Glomerular endothelial cell (primary cell): ENCODE measurements at places on chromosomes 5 and 9.

DNA sequence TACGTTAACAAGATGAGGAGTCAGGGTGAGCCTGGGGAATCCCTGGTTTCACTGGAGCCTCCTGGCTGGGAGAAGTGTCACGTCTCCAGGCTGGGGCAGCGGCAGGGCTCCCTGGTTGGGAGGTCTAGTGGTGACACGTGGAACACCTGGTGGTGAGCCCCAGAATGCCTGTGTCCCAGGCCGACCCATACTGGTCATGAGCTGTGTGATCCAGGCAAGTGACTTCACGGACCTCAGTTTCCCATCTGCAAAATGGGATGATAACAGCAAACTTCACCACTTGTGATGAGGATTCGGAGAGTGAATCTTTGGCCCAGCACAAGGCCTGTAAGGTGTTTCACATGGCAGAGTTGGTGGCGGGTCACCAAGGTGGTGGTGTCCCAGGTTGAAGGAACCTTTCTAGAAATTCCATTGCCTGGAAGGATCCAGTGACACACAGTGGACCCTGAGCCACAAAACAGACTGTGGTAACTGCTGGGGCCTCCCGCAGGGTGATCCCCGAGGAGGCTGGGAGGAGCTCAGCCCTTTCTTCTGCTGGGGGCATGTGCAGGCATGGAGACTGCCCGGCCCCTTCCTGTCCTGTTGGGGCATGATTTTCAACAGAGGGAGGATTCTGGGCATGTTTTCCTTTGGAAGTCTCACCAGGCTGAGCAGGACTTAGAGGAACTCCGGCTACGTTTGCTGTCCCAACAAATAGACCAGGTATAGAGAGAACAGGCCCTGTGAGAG lies 153.9 kb upstream of the IER5L start:
- DNase-seq = no peak

DNA sequence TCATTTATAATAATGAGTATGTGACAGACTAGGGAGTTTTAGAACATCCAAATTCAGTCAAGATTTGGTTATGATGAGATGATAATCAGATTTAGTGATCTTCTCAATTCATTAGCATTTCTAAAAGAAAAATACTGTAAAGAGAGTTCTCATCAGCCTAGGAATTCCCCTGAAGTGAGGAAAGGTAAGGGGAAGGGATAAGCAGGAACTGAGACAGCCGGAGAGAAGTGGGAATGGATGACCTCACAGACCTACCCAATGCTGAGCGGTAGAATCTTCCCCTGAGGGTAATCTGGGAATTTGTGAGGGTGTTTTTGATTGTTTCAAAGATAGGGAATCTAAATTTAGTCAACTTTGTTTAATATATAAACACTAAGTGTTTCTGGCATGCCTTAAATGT lies 16.7 kb upstream of the GPBP1 start:
- DNase-seq = no peak

GRCh38 chr9:2576631-2577030 lies 45.0 kb upstream of the VLDLR start:
- no peak for DNase-seq

- no peak for DNase-seq
Measured at GRCh38 chr5:141172381-141173204, at the start of gene PCDHB7. PCDHB7 (plus strand) TSS chr5:141172644; CDS start chr5:141172836, 192 bp downstream.

DNA sequence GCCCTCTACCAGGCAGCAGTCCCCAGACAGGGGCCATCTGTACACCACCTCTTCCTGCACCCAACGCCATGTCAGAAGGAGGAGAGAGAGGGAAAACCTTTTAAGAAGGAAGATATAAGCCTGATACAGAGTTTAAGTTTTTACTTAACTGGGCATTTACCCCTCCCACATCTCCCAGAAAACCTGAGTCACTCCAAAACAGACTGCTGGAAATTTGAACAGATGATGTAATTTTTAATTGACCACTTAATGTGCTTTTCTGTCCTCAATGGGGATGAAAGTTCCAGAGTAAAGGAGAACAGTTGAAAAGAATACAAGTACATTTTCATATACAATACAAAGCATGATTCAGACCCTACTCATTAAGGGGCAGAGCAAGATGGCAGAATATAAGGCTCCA lies 63.9 kb downstream of the TTC39B start:
- DNase-seq = no peak

- DNase-seq = no peak
Measured at GRCh38 chr9:16514131-16514530, 356.3 kb downstream of the BNC2 start.

DNA sequence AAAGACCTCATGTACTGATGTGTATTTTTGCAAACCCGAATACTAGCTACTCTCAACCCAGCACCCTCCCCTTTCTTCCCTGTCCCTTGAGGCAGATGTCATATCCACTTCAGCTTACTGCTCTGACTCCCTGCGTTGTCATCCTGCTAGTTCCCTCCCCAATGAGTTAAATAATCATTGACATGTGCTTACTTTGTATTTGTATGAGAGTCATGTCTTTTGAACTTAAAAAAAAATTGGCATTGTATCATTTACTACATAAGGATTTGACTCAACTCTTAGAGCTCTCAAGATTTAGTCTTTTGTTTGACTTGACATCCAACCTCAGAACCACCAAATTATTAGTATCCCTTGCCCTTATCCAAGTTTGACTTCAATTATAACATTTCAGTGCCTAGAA lies 219.7 kb upstream of the TUT7 start:
- DNase-seq = no peak

- no peak for DNase-seq
Measured at GRCh38 chr5:15785531-15785981, 285.6 kb downstream of the FBXL7 start.

- no peak for DNase-seq
Measured at GRCh38 chr5:97906135-97906534, 723.1 kb upstream of the RIOK2 start.

GRCh38 chr9:10230512-10230911 lies 382.3 kb downstream of the PTPRD start:
- DNase-seq = no peak

DNA sequence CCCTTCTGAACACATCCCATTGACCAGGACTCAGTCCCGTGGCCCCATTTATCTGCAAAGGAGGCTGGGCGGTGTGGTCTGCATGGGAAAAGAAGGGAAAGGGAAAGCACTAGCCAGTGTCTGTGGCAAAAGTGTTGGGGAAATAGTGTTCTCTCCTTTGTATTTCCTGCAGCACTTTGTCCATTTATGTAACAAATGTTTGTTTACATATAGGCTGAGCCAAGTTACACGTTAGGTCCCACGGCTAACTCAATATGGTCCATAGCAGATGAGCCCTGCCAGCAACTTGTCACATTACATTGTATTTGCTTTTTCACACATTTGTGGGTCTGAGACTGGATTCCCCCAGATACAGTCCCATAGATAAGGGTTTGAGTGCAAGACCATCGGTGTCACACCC lies 260.5 kb downstream of the MSX2 start:
- DNase-seq = no peak

GRCh38 chr5:43010935-43011315 lies 29.2 kb downstream of the ANXA2R start:
- DNase-seq = no peak

GRCh38 chr9:121383715-121384114 lies 13.7 kb upstream of the STOM start:
- no peak for DNase-seq

DNA sequence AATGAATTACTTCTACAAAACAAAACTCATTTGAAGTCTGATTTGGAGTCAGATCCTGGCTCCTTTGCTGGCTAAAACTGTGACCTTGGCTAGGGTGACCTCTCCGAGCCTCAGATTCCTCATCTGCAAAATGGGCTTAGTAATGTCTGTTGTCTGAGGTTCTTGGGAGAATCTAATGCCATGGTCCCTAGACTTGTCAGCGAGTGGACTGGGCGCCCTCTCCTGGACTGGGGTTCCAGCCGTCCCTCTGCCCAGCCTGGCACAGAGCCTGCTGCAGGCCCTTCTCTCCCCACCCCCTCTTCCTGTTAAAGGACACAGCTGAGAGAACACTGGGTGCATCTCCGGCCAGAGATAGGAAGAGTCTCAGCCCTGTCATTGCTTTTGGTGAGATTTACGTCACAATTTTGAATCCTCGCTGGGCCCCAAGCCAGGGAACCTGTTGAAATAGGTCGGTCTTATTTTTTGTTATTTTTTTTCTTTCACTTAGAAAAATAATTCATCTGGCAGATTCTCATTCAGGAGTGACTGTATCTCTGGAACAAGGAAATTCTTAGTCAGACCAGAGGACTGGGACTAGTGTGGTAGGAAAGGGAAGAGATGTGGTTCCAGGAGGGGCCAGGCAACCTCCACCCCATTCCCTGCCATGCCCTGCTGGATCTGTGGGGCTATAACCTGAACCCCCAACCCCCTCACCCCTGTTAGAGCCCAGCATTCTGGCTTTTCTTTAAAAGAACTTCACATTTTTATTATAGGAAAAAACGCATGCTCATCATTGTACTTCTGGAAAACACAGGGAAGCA lies 48.2 kb upstream of the RPL26L1 start:
- no peak for DNase-seq

DNA sequence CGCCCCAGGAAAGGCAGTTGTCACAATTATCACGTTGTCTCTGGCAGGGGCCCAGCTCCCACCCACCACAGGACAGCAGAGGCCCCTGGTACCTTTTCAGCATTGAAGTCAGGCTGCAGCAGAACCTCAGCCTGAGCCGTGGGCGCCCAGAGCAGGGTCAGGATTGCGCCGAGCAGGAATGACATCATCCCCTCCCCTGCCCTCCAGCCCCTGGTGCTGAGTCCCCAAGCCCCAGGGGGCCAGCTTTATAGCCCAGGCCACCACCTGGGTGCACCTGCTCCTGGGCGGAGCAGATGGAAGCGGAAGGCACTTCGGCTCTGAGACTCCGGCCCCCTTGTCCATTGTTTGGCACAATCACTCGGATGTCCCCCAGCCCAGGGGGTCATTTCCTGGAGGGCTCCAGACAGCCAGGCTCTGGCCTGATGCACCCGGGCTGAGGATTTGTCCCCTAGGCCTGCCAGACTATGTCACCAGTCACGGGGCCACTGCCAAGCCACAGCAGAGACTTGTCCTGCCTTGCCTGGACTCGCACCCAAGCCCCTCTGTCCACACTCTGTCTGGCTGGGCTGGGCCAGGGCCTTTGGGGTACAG lies at the start of gene LCN15:
Gene LCN15, minus strand, starts transcription at position 218 of the 591 bp plus-strand sequence. Its CDS starts 30 bp downstream, at position 188.
- DNase-seq = no peak

- DNase-seq = no peak
Measured at GRCh38 chr9:114856215-114856941, 50.5 kb upstream of the TNFSF15 start.

GRCh38 chr9:124663046-124663961 lies 107.8 kb downstream of the NR6A1 start:
- peak; percentile 86 for DNase-seq

GRCh38 chr9:80699511-80699998 lies 989.8 kb downstream of the TLE1 start:
- no peak for DNase-seq

GRCh38 chr5:2912741-2913140 lies 161.3 kb upstream of the IRX2 start:
- no peak for DNase-seq

- no peak for DNase-seq
Measured at GRCh38 chr9:93821307-93821703, 133.8 kb downstream of the BARX1 start.

- no peak for DNase-seq
Measured at GRCh38 chr5:78550891-78551290, 97.7 kb downstream of the LHFPL2 start.

- DNase-seq = no peak
Measured at GRCh38 chr5:14016549-14016948, 72.1 kb upstream of the DNAH5 start.

DNA sequence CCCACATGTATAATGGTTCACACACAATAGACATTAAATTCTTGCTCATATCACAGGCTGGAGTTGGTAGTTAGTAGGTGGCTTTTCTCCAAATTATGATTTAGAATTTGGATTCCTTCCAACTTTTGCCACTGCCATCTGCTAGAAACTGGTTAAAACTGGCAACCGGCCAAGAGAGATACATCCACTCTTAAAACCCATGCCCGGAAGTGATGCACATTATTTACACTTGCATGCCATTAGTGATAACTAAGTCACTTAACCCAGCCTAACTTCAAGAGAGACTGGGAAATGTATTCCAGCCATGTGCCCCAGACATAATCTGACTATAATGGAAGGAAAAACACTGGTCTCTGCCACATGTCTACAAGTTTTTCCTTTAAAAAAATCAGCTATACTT lies 395.7 kb upstream of the SEMA6A start:
- DNase-seq = no peak

GRCh38 chr9:89808076-89808755 lies 203.4 kb downstream of the GADD45G start:
- DNase-seq = no peak

DNA sequence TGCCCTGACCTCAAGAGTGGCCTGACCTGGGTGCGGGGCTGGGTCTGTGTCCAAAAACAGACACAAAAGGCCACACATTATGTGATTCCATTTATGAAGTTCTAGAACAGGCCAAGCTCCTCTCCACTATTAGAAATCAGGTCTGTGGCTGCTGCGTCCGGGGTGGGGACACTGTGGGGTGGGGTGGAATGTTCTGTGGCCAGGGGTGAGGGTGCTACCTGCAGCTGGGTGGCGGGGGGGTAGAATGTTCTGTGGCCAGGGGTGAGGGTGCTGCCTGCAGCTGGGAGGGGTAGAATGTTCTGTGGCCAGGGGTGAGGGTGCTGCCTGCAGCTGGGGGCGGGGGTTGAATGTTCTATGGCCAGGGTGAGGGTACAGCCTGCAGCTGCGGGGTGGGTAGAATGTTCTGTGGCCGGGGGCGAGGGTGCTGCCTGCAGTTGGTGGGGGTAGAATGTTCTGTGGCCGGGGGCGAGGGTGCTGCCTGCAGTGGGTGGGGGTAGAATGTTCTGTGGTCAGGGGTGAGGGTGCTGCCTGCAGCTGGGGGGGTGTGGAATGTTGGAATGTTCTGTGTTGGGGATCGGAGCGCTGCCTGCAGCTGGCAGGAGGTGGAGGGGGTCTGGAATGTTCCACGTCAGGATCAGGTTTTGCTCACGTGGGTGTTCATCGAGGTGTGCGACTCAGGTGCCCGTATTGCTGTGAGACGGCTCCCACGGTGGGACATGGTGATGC lies 8.3 kb downstream of the LCN12 start:
- DNase-seq = no peak

- DNase-seq = no peak
Measured at GRCh38 chr9:36401164-36401740, 1.2 kb upstream of the RNF38 start.

- no peak for DNase-seq
Measured at GRCh38 chr9:79759460-79759859, 187.7 kb downstream of the TLE4 start.

- DNase-seq = no peak
Measured at GRCh38 chr5:35331956-35332950, 102.0 kb upstream of the PRLR start.

DNA sequence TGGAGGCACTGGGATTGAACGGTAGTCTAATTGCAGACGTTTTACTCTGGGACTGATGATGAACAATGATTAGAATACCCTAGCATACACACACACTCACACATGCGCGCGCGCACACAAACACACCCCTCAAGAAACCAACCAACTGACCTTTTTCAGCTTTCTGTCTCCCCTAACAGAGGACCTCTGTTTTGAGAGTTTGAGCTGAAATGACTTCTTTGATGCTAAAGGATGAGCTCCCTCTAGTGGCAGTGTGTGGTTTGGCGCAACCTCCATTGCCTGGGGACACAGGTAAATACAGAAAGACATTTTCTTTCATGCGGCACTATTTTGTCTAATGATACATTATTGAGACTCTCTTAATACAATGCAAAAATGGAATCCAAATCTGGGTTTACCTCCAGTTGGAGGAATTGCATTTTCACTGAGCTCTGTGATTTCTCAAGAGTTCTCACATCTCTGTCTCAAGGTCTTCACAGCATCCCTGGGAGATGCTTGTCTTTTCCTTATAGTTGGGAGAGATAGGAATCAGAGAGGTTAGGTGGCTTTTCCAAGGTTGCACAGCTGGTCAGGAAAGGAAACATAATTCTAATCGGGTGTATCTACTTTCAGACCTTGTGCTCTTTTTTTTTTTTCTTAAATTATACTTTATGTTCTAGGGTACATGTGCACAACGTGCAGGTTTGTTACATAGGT lies 187.5 kb downstream of the TMEM38B start:
- peak; percentile 7 for DNase-seq
